ENCODE measurements at places on chromosomes 4 and X. TPM values are rescaled to one million over a fixed set of nuclear protein-coding genes. Genes with fewer than 3 reads are reported as not detected.

KCND1 gene
- 2.5 TPM for total RNA-seq

DGAT2L6 gene
- not detected for total RNA-seq

SUPT20HL1 gene
- total RNA-seq: not detected

VSIG4 gene
- total RNA-seq: not detected

XAGE1B gene
- total RNA-seq: not detected

ZCCHC12 gene
- total RNA-seq: not detected

HTN1 gene
- not detected for total RNA-seq

PLK4 gene
- 44.7 TPM for total RNA-seq

COX7B2 gene
- total RNA-seq: not detected

CD99 gene
- 371 TPM for total RNA-seq

PLAC1 gene
- total RNA-seq: not detected

Measured in activated CD4-positive, alpha-beta T cell treated with anti-CD3 and anti-CD28 coated beads, Interleukin-2, amount 10 ng/mL, durations not matched to agents 24 days and 14 days (primary cell).